ENCODE measurements at places on chromosomes 11 and 22.

- no peak for DNase-seq
Measured at GRCh38 chr11:3933165-3933628, 77.7 kb downstream of the STIM1 start.

- no peak for DNase-seq
Measured at GRCh38 chr11:1073261-1073724, 1.4 kb upstream of the MUC2 start.

- no peak for DNase-seq
Measured at GRCh38 chr22:47093720-47094119, 331.3 kb downstream of the TBC1D22A start.

- no peak for DNase-seq
Measured at GRCh38 chr11:118002010-118002540, 15.9 kb downstream of the IL10RA start.

- DNase-seq, result no peak
Measured at GRCh38 chr11:106818443-106818842, 199.8 kb downstream of the GUCY1A2 start.

DNA sequence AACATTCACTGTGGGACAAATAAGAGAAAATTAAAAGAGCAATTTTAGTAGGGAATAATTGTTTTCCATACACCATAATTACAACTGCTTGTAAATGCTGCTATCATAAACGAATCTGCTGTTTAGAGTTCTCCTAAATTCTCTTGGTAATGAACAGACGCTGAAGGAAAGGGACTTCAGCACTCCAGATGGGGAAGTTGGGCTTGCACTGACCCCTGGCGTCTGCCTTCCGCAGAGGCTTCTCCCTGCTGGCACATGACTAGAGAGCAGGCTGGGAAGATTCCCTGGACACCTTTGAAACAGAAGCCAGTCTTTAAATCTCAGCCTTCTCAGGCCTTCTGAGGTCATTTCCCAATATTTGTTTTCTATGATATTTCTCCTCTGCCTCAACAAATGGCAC, 84.1 kb downstream of the NXPE2 start:
- DNase-seq, result peak; percentile 53

DNA sequence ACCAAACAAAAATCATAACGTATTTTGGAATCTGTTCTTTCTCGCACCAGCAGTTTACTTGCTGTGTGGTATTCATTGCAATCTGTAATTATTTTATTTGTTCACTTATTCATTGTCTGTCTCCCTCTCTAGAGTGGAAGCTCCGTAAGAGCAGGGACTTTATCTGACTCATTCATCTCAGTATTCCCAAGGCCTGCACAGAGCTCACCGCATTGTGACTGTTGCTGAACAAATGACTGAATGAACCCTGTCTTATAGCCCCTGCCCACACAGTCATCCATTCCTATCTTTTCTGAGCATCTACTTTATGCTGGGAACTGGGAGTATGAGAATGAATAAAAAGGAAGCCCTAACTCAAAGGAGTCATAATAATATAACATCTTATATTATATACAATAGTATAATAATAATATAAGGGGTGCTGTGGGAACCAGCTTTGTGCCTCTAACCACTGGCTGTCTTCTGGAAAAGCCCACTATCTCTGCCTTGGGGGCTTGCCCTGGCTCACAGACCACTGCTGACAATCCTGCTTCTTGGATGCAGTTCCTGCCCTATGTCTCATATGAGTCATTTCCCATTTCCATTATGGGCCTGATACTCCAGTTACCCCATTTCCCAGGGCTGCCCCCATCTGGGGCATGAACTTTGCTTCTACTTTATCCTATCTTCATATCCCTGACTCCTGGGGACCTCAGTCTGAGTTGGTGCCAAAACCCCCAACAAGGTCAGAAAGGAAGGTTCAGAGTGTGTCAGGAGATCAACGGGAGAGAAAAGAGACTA, 11.0 kb downstream of the XRRA1 start:
- no peak for DNase-seq

DNA sequence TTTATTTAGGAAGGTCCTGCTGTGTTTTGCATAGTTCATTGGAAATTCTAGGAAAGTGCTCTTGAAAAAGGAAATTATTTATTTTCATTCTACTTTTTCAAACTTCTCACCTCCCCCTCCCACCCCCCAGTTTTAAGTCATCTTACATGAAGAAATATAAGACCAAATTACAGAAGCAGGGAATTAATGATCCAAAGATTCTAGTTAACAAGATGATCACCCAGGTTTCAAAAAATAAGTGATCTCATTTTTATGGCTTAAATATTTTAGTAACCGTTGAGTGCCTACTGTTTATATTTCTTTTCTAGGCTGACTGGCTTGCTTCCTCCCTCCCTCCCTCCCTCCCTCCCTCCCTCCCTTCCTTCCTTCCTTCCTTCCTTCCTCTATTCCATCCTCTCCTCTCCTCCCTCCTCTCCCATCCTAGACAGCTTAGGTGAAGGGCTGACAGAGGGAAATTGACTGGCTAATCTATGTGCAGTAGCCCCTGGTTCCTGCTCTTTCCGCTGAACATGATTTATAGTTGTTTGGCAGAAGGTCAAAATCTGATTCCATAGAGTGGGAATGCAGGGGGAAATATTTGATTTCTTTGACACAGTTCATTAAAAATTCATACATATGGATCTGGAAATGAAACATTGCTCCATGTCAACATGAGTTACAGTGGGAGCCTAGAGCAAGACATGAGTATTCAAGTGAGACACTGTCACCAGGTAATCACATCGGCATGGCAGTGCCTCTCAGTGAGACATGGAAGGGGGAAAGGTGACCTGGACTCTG, 123.4 kb downstream of the COMMD9 start:
- DNase-seq, result no peak

GRCh38 chr11:6312106-6312505, 8.2 kb downstream of the CAVIN3 start:
- DNase-seq, result no peak

DNA sequence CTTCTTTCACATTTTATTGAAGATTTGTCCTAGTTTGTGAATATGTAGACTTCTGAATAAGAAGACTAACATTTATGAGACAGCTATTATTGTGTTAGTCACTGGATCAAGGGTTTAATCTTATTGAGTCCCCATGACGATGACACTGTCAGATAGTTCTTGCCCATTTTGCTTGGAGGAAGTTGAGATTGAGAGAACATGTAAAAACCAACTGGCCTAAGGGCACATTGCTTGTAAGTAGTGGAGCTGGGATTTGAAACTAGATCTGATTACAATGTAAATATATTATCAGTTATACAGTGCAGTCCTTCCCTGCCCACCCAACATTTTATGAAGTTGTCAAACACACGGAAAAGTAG, 134.7 kb downstream of the HIPK3 start:
- no peak for DNase-seq

DNA sequence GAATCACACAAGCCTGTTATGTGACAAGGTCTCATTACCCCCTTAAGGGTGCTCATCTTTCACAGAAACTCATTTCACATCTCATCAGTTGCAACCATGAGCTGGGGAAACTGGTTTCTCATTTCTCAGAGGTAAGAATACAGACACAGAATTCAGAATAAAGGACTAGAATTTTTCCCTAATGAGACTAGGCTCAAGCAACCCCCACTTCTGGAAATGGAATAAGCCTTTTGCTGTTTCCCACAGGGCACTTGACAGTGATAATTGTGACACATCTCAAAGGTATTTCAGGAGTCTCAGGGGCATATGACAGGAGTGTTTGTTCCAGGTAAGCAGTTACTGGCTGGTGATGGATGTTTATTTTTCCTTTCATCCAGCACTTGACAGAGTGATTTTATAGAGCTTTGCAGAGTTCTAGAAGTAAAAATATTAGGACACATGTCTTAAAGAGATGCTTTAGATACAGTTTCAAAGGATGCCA, 112.9 kb upstream of the DDI1 start:
- DNase-seq, result no peak

- DNase-seq, result no peak
Measured at GRCh38 chr22:44271732-44272400, 40.9 kb downstream of the SHISAL1 start.

GRCh38 chr11:4025967-4026324, 68.7 kb upstream of the RRM1 start:
- DNase-seq, result no peak

GRCh38 chr22:36811094-36811800, 5.6 kb downstream of the PVALB start:
- no peak for DNase-seq

GRCh38 chr22:27682437-27682836, 119.1 kb downstream of the MN1 start:
- DNase-seq, result no peak

DNA sequence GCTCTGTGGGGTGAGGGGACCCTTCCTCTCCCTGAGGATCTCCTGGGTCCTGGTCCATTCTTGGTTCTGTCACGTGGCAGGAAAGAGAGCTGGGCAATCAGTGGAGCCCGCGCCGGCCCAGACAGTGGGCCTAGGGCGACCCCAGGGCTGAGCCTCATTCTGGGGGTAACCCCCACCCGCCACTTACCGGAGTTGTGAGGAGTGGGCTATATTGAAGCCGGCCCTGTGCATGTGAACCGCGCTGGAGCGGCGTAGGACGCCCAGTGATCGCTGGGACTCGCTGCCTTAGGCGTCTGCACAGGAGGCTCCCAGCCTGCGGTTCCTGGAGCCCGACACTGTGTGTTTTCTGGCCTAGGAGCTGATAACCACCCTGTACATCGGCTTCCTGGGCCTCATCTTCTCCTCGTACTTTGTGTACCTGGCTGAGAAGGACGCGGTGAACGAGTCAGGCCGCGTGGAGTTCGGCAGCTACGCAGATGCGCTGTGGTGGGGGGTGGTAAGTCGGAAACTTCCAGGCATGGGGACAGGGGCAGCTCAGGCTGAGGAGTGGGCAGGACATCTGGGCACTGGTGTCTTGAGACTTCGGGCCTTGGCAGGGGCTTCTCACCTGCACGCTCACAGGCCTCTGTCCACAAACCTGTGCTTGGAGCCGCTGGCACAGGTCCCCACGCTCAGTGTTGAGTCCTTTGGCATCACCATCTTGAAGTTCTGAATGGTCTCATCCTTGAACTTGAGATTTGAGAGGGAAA, 127.1 kb downstream of the KCNQ1OT1 start:
- DNase-seq, result no peak

DNA sequence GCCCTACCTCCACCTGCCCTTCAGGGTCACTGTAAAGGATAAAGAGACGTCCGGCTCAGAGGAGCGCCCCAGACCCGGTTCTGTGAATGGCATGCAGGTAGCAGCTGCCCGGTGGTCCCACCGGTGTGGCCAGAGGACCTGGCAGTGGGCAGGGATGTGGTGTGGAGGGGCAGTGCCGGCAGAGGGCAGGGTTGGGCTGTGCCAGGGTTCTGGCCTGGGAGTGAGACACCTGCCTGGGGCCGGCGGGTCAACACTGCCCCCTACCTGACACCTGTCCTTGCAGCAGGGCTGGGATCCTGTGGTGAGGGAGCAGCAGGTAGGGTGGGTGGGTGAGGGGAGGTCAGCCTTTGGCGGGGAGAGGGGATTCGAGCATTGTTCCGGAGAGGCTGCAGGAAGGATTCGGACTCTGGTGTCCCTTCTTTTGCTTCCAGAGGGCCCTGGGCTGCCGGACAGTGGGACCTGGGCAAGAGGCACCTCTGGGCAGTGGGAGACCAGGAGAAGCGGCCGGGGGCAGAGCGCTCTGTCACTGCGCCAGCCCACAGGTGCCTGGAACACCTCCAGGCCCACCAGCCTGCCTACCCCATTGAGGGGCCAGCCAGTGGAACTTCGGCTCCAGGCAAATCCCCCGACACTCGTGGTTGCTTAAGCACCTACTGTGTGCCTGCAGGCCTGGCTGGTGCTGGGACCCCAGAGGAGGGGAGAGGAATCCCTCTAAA, 1.6 kb upstream of the PHLDA2 start:
- no peak for DNase-seq

DNA sequence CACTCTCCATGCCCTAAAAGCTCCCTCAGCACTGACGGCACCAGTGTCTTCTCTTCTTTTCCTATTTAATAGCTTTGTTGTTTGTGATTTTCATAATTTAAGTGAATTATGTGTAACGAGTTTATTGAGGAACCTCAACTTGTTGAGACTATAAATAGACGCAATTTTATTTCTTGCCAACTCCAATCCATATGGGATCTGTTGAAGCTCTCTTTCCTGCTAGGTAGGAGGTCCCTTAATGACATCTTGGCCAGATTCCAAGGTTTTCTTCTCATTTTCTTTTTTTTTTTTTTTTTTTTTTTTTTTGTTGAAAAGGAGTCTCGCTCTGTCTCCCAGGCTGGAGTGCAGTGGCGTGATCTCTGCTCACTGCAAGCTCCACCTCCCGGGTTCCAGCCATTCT, 14.2 kb downstream of the RTL6 start:
- DNase-seq, result no peak
